ENCODE measurements at places on chromosomes 4 and X.

- DNase-seq = no peak
Measured at GRCh38 chr4:176791591-176792325, 964 bp downstream of the VEGFC start.

GRCh38 chr4:73258436-73258685 lies 237 bp downstream of the ANKRD17 start:
- no peak for DNase-seq

DNA sequence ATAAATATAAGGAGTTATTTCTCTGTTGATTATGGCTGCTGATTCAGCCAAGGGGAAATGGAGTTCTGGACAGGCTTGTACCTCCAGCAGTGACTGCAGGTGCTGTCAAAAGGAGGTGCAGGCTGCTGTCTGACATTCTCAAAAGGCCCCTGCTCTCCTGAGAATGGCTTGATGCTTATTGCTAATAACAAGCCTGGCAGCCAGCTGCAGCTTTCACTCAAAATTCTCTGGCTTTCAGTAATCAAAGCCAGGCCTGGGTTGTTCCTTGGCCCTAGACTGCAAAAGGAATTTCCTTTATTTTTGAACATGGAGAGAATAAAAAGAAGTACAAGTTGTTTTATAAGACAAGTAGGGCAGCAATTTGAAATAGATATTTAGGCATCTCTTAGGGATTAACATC lies 575.9 kb downstream of the MID1IP1 start:
- DNase-seq = no peak

DNA sequence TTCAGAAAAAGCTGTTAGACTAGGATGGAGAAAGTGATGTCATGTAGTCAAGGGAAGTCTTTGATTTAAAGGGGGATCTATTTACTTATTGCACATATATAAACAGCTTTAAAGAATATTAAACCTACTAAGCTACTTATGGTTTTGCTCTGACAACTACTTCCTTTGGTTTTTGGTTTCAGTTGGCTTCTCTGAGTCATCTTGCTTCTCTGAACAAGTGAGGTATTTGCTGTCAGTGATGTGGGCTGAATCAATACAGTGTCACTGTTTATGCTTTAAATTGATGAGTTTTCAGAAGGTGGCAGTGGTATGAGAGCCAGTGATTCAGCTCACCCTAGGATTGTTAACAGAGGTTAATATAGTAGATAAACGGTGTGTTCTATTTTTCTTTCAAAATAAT lies 75.1 kb downstream of the CEP44 start:
- no peak for DNase-seq

DNA sequence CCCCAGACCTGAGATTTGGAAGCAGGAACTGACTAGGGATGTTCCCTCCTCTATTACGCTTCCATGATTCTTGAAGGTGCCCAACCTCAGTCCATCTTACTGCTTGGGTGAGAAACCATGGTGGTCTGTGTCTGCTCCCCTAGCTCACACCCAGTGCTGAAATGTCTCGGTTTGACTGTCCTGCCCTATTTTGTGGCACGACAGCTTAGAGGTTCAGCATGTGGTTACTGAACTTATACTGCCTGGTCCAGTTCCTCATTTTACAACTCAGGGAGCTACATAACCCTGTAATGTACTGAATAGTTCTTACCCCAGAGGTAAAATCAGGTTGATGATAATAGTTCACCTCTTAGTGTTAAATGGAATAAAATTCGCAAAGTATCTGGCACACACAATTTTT lies 203.1 kb downstream of the RBM46 start:
- no peak for DNase-seq

DNA sequence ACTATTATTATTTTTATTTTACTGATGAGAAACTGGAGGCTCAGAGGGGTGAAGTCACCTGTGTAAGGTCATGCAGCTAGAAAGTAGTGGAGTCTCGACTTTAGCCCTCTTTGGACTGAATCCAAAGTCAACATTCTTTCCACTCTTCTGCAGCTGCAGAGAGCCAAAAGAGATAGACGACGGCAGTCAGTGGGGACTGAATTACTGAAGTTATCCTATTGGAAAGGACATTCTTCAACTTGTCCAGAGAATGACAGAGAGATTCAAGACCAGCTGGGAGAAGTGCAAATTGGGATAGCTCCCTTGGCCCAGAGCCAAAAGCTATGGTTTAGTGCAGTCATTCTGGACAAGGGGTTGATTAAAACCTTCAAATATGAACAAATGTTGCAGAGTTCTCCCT lies 42.5 kb downstream of the VGLL1 start:
- no peak for DNase-seq

DNA sequence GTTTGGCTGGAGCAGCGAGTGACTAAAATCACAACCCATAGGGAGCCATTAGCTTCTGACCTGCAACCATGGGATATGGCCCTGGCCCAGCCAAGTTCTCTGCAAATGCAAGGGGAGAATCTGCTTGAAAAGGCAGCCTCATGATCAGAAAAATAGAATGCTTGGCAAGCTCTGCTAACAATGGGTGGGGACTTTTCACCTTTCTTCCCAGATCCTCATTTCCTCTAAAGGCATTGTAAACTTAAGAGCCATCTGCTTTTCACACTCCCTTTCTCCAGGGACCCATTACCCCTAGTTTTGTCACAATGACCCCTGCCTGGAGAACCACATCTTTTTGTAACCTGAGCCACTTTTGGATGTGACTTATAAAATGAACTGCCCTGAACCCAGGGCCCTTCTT lies 104.3 kb downstream of the PARM1 start:
- no peak for DNase-seq

GRCh38 chr4:137124278-137124932 lies 407.9 kb downstream of the PCDH18 start:
- no peak for DNase-seq

DNA sequence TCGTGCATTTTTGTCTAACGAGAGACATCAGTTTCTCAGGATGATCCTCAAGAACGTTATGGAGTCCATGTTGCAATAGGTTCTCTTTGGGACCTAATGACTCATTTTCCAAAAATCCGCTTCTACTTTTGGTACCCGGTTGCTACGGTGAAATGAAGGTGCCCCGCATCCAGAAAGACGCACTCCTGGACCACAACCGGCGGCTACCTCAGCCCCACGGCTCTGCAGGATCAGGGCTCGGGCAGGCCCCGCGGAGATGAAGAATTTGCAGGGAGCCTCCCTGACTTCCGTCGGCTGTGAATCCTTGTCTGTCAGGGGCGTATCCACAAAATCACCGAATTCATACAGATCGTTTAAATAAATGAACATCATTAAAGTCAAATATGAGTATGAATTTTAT lies 15.6 kb downstream of the GTPBP6 start:
- no peak for DNase-seq

DNA sequence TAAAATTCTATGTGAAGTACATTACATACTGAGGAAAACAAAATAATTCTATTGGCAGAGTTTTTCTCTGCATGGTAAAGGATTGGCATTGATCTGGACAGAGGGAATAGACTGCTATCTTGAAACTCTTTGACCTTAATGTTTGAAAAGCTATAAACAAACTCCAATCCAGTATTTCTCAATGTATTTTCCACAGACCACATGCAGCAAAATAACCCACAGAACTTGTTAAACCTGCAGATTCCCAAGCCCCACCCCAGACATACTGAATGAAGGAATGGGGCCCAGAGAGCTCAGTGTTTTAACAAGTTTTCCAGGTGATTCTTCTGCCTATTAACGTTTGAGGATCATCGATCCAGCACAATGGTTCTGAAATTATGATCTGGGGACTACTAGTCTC lies 15.7 kb downstream of the RNF128 start:
- DNase-seq = no peak

Measured in T-helper 17 cell (primary cell).